ENCODE measurements at places on chromosomes 11 and 22.

- DNase-seq = no peak
Measured at GRCh38 chr11:129747071-129747470, 68.6 kb upstream of the TMEM45B start.

GRCh38 chr11:9577556-9577955, 4.1 kb downstream of the WEE1 start:
- no peak for DNase-seq

DNA sequence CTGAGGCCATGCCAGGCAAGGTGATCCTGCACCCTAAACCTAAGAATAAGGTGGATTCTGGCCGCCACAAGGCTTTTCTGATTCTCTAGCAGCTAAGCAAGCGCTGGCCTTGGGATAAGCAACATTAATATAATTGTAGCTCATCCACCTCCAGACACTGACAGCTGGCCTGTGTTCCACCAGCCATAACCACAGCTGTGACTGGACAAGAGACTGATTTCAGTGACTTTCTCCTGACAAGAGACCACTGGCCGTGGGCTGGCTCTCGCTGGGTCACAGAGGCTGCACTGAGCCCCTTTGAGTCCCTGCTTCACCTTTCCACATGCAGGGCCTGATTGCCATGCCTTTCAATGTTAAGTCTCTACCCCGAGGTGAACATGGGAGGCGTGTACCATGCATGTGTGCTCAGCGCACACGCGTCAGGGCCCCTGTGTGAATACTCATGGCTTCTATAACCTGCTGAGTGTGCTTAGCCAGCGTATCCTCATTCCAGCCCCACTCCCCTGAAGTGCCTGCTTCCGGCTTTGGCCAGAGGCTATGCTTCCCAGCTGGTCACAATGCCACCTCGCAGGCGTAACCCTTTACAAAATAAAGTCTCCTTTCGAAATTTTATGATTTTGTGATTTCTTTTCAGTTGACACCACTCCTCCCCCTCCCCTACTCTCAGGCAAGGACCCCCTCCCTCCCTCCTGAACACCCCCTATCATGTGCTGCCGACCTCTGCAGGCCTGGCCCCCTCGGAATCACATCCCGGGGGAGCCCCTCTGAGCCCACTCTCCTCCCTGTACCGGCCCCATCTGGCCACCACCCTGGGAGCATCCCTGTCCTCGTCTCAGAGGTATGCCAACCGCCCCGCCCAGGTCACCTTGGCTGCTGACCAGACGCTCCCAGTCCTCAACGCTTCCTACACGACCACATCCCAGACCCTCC, 128.1 kb downstream of the CTTN start:
- DNase-seq = no peak

- no peak for DNase-seq
Measured at GRCh38 chr11:10568486-10568941, at the start of gene LYVE1. TSS of gene LYVE1 (minus strand) at chr11:10568665. CDS start at chr11:10568532, 133 bp downstream.

- peak; percentile 28 for DNase-seq
Measured at GRCh38 chr11:44258190-44258489, 51.8 kb downstream of the ALX4 start.

GRCh38 chr11:6646918-6647679, 8.5 kb downstream of the DCHS1 start:
- no peak for DNase-seq

DNA sequence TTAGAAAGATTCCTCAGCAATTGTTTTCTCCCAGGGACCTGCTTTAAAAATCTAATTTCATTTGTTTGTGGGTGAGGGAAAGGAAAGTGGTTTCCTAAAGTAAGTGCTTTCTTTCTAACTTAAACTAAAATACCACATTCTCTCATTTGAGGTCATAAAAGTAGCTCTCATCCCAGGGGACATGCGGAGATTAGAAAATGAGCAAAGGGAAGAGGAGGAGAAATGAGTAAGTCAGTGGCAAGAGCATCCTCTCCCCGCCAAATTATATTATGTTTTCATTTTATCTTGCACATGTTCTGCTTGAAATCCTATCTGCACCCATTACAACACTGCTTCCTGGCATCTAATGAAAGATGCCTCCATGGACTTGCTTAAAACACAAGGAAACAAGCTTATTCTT, 191.4 kb downstream of the ARHGAP42 start:
- DNase-seq = no peak

DNA sequence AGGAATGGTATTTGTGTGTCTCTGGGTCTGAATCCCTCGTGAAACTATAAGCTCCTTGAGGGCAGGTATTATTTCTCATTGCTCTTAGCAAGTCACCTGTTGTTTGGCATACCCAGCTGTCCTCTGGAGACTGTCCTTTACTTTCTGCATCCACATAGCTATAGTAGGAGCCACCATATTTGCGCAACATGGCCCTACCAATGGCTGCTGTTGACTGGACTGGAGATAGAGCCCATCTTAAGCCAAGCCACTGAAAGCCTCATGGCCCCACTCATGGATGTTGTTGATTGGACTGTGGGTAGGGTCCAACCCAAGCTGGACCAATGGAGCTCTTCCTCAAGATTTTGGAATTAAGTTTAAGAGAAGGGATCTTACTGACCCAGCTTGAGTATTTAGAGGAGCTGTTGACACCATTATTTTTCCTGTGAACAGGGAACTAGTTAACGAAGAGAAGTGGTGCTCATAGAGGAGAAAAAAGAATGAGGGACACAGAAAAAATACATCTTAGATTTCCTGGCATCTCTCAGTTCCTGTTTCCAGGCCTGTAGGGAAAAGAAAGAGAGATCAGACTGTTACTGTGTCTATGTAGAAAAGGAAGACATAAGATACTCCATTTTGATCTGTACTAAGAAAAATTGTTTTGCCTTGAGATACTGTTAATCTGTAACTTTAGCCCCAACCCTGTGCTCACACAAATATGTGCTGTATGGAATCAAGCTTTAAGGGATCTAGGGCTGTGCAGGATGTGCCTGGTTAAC, 47.2 kb downstream of the LRRC74B start:
- DNase-seq = no peak

GRCh38 chr11:40314327-40314726, 1145.1 kb downstream of the LRRC4C start:
- DNase-seq = no peak

DNA sequence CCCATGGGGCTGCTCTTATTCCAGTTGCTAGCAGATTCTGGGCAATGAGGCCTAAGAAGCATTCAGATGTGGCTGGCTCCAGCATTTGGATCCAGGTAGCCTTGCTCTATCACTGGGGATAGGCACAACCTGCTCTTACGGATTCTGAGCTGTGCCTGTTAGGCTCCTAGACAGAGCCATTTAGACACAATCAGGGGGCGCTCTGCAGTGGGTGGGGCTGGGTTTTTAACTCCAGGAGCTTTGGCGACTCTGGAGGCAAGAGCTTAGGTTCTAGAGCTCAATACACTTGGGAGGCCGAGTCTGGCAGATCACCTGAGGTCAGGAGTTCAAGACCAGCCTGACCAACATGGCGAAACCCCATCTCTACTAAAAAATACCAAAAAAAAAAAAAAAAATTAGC, 32.0 kb downstream of the KCNC1 start:
- DNase-seq = no peak

DNA sequence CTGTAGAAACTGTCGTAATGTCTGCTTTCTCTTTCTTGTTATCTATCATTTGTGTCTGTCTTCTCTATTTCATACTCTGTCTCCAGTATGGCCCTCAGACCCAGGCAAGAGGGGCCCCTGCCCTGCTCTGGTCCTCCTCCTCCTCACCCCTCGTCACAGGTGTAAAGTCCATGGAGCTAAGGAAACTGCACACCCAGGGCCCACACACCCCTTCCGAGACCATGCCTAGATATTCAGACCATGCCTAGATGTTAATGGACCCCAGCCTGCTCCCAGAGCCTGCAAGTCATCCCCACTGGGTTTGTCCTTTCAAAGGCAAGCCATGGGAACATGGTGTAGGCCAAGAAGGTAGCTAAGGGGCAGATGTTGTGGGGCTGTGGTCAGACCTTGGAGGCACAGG, 24.1 kb upstream of the ANO1 start:
- no peak for DNase-seq

GRCh38 chr11:119729951-119730613, 1.1 kb upstream of the NECTIN1 start:
- DNase-seq = no peak

- DNase-seq = no peak
Measured at GRCh38 chr11:42319921-42320320, 860.5 kb upstream of the LRRC4C start.

GRCh38 chr11:128361451-128362020, 225.8 kb downstream of the ETS1 start:
- DNase-seq = no peak

DNA sequence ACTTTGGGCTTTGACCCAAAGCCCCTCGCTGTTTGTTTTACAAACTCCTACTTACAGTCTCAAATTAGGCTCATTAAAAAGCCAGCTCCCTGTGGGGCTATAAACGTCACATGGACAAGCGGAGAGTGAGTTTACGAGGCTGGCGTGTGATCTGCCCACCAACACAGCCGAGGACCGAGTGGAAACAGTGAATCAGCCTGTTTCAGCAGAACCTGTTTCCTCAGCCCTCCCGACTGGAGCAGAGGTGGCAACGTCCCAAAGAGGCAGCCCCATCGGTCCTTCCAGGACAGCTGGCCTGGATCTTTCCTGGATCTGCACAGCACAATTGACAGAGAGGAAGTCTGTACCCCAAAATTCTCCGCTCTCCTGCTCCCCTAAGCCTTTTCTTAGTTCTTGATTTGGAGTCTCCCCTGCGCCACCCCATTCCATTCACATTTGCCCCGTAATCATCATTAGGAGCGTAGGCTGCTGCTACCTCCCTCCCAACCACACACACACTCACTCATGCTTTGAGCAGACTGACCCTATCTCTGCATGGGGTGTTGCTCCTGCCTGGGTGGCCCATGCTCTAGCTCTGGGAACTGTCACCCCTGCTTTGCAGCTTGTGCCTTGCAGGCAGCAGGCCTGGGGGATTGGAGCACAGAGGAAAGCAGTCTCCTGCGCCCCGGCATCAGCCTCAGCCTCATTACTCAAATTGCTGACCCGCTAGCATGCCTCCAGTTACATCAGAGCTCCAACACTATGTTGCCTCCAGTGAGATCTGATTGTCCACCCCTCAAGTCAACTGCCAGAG, 117.8 kb downstream of the NAT10 start:
- no peak for DNase-seq

DNA sequence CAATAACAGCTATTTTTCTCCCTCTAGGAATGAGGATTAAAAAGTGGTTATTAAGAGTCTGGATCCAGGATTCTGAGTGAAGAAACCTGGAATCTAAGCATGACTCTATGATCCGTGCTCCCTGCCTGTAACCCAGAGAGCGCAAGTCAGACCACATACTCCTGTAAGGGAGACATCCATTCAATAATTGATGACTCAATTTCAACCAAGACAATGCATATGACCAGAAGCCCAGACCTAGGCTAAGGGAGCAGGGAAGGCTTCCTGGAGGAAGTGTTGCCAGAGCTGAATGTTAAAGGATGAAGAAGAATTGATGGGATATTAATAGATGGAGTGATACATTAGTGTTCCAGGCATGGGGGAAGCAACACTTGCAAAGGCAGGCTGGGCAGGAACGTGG, 13.8 kb upstream of the PAMR1 start:
- DNase-seq = no peak

GRCh38 chr22:43566561-43567332, 154.9 kb downstream of the MPPED1 start:
- DNase-seq = no peak

GRCh38 chr22:46457502-46458488, 79.6 kb downstream of the CELSR1 start:
- no peak for DNase-seq

GRCh38 chr11:104846216-104846615, 52.0 kb downstream of the CASP12 start:
- no peak for DNase-seq

GRCh38 chr11:96506041-96506440, 116.2 kb downstream of the JRKL start:
- no peak for DNase-seq

DNA sequence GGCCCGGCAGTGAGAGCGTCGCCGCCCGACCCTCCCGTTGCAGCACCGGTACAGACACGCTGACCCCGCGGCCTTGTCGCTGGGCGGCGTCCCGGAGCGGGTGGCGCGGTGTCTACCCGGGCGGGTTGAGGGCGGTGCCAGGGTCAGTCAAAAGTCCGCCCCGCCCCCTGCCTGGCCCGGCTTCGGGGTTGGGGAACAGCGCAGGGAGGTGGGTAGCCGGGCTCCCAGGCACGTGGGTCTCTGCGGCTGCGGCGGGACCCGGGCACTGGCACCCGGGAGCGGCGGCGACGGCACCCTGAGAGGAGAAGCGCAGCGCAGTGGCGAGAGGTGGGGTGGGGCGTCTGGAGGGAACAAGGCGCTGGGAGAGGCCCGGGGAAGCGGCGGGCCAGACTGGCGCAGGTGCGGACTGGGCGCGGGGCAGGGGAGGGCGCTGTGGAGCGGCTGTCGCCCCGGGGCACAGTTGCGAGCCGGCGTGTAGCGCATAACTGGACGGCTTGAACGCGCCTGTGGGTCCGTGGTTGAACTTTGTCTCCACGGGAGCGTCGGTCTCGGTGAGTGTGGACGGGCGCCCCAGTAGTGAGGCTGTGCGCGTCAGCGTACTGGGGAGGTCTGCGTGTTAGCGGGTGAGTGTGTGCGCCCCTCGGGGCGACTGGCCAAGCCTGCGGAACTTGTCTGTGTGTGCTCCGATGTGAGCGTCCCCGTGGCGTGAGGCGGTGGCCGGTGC, at the start of gene P2RY2:
Gene P2RY2 (plus strand): TSS at position 176 of the 724 bp plus-strand sequence. CDS start 15,879 bp downstream, outside the sequence.
- DNase-seq = peak; percentile 86

GRCh38 chr11:96113193-96113681, 189.3 kb upstream of the MTMR2 start:
- no peak for DNase-seq

GRCh38 chr11:85827748-85828639, 17.1 kb upstream of the SYTL2 start:
- no peak for DNase-seq

DNA sequence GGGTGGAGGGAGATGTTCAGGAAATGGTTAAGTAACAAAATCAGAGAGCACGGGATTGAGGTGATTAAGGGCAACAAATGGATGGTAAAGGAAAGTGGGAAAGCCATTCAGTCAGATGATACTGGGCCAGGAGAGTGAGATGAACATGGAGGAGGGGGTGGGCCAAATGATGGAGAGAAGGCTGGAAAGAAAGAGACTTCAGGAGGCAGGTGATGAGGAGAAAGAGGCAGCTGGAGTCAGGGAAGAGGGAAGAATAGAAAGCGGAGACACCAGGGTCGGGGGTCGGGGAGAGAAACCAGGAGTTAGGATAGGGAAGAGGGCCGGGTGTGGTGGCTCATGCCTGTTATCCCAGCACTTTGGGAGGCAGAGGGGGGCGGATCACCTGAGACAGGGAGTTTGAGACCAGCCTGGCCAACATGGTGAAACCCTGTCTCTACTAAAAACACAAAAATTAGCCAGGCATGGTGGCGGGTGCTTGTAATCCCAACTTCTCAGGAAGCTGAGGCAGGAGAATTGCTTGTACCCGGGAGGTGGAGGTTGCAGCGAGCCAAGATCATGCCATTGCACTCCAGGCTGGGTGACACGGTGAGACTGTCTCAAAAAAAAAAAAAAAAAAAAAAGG, 4.7 kb upstream of the KDM2A start:
- DNase-seq = peak; percentile 68

DNA sequence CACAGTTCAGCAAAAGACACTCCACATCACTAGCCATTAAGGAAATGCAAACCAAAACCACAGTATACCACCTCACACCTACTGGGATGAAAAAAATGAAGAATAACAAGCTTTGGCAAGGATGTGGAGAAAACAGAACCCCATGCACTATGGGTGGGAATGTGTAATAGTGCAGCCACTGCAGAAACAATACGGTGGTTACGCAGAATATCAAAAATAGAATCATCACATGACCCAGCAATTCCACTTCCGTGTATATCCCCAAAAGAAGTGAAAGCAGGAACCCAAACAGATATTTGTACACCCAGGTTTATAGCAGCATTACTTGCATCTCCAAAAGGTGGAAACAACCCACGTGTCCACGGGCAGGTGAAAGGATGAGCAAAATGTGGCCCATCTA, 20.8 kb downstream of the CARS1 start:
- no peak for DNase-seq
